Cortex of kidney (tissue), 1 donor: ENCODE measurements at places on chromosomes 13 and 19.

DNA sequence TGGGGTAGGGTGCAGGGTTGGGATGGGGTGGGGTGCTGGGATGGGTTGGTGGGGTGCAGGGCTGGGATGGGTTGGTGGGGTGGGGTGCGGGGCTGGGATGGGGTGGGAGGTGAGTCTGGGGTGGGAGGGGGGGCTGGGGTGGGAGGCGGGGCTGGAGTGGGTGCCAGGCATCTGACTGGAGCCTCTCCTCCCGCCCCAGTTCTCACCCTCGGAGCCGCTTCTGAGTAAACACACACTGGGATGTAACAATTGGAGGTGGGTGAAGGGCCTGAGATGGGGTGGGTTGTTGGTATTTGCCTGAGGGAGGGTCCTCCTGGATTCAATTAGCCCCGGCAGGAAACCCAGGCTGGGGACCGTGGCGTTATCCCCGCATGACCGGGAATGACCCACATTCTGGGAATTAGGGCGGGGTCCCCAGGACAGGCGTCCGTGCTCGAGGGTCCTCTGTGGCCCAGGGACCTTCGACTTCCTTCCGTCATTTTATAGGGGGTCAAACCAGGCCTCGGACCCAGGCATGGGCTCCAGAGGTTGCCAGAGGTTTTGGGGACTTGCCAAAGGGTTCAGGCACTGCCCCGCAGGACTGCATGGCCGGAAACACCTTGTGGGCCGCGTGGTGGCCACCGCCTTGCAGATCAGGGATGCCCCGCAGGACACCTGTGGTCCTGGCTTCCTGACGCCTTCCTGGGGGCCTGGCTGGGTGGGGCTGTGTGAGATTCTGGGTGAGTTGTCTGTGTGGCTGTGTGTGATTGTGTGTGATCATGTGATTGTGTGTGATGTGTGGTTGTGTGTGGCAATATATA, 1.4 kb downstream of the TMPRSS9 start:
- no peak for DNase-seq

GRCh38 chr13:112783135-112783977, 93.5 kb downstream of the ATP11A start:
- DNase-seq = no peak

- no peak for DNase-seq
These were observed 7.5 kb upstream of the ATP8B3 start for GRCh38 chr19:1819341-1820255.

DNA sequence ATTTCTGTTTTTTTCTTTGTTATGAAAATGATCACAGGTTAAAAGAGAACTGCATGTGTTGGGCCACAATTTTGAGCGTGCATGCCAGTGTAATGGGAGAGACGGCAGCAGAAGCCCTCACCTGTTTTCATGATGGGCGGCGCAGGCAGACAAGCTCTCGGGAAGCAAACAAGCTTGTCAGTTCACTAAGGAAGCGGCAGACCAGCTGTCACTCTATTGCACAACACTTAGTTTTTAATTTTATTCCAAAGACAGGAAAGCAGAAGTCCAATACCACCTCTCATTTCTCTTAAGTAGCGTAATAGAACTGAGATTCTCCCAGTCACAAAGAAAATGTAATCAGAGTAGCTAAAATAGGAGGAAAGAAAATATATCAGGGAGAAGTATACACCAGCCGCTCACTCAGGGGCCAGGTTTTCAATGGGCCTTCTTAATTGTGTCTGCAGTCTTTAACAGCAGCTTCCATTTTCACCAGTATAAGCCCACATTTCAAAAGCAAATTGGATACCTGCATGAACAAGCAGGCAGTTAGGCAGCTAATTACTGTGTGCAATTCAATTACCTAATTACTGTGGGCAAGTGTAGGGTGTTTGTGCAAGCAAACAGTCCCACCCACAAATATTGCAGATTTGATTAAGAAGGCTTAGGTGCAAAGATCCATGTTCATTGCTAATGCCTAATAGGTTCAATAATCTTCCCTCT, 711.4 kb downstream of the DIAPH3 start:
- no peak for DNase-seq

DNA sequence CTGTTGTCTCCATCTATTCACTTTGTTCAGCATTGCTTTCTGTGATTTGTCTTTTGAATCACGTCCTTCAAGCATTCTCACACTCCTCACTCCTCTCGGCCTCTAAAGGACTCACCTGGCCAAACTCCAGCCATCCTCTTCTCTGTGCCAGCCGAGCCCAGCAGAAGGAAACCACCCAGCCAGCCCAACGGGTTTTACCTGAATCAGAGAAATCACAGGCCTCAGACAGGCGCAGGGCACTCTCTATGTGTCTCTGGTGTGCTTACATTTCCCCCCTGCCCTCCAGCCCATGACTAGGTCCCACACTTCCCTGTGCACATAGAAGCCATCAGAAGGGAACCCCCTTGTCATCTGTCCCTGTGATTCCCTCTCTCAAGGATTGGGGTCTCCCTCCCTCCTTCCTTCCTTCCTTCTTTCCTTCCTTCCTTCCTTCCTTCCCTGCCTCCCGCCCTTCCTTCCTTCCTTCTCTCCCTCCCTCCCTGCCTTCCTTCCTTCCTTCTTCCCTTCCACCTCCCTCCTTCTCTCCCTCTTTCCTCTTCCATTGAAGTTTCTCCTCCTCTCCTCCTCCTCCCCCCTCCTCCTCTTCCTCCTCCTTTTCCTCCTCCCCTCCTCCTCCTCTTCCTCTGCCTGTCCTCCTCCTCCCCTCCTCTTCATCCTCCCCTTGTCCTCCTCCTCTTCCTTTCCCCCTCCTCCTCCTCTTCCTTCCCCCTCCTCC, 8.8 kb upstream of the ZNF541 start:
- DNase-seq = no peak

GRCh38 chr13:106183410-106184065, 351.9 kb downstream of the EFNB2 start:
- DNase-seq = no peak

DNA sequence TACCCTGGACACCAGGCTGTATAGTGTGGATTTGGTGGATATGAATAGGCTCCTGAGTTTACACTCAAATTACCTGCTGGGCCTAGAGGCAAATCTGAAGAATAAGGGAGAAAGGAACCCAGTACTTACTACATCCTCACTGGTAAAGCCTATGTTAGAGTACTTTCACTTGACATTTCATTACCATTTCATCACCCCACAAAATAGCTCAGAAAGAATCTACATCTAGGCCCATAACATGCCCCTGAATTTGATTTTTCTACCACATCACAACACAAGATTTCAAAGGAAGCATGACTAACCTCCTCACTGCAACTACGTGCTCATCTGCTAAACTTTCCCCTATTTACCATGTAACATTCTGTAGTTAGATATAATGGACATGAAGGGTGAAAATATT, 43.3 kb downstream of the VWA8 start:
- no peak for DNase-seq

DNA sequence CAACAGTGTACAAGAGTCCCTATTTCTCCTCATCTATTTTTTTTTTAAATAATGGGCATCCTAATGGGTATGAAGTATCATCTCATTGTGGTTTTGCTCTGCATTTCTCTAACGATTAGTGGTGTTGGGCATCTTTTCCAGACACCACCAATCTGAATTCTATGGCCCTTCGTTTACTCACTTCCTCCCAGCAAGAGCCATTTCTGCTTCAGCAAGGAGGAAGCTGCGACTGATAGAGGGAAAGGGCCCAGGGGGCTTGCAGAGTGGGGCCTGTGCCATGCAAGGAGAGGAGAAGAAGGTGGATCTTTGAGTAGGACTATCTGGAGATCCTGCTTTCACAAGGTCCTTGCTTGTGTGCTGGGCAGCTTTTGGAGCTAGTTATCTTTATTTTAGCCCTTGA, 58.0 kb downstream of the USPL1 start:
- DNase-seq = no peak

DNA sequence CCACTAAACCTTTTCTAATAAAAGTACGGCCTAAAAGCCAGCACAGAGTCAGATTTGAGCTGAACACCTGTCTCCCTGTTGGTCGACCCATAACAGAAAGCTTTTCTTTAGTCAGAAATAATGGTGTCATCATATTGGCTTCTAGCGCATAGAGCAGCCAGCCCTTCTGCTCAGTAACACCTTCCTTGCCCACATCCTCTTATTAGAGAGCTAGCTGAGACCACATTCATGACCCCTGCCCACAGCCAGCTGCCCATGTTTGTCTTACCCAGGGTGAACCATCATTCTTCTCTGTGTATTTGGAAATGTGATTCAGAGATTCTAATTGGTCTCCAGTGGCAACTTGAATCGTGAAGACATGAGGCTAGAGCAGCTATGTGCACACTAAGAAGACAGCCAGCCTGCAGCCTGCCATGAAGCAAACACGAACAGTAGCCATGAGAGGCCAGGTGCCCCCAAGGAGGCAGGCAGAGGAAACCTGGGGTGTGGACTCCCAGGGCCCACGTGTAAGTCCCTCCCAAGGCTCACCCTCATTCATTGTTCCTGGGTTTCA, 82.3 kb upstream of the PDCD5 start:
- DNase-seq = no peak

GRCh38 chr19:35030257-35031071, at the start of gene SCN1B:
SCN1B (plus strand) TSS chr19:35030470; CDS start chr19:35030821, 351 bp downstream.
- no peak for DNase-seq

GRCh38 chr13:76837801-76838200, 48.4 kb downstream of the KCTD12 start:
- no peak for DNase-seq

- DNase-seq = no peak
These were observed 8.1 kb downstream of the ZNF708 start for GRCh38 chr19:21321134-21321533.

DNA sequence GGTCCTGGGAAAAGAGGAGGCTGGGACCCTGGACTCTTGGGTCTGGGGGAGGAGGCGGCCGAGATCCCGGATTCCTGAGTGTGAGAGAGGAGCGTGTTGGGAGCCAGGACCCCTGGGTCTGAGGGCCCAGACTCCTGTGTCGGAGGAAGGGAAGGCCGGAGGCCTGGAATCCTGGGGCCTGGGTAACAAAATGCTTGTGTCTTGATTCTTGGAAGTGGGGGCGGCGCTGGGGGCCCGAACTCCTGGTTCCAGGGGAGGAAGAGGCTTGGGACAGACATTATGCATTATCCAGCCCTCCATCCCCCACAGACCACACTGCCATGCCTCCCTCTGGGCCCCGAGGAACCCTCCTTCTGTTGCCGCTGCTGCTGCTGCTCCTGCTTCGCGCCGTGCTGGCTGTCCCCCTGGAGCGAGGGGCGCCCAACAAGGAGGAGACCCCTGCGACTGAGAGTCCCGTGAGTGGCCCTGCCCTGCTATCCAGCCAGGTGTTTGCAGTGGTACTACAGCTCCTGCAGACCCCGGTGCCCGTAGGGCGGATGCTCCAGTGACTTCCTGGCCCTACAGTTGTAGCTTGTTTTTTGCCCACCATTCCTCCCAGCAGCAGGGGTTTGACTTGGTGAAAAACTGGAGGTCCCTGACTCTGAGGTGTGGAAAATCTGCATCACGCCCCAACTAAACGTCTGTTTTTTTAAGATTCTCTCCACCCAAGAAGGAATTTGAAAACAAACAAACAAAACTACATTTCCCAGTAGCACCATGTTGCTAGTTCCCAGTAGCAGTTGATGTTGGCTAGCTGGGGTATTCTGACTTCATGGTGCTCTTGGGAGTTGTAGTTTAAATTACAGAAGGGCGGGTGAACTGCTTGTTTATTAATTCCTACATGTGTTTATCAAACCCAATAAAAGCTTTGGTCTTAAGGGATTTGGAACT, 630 bp downstream of the NUCB1 start:
- no peak for DNase-seq

GRCh38 chr19:5079071-5079774, 110.3 kb downstream of the KDM4B start:
- no peak for DNase-seq

DNA sequence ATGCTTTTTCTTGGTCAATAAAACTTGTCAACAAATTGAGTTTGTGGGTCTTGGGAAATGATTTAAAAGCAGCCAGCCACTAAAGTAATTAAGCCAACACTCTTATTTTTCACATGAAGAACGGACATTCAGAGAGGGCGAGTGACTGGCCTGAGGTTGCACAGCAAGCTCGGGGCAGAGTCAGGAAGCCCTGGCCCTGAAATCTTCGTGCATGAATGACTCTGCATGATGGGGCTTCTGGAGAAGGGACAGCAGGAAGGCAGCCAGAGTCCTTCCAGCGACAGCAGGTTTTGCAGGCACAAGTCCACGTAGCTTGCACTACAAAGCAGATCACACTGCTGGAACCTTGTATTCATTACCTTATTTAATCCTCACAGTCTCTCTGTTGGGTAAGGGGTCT, 232.5 kb downstream of the ZNF536 start:
- no peak for DNase-seq

DNA sequence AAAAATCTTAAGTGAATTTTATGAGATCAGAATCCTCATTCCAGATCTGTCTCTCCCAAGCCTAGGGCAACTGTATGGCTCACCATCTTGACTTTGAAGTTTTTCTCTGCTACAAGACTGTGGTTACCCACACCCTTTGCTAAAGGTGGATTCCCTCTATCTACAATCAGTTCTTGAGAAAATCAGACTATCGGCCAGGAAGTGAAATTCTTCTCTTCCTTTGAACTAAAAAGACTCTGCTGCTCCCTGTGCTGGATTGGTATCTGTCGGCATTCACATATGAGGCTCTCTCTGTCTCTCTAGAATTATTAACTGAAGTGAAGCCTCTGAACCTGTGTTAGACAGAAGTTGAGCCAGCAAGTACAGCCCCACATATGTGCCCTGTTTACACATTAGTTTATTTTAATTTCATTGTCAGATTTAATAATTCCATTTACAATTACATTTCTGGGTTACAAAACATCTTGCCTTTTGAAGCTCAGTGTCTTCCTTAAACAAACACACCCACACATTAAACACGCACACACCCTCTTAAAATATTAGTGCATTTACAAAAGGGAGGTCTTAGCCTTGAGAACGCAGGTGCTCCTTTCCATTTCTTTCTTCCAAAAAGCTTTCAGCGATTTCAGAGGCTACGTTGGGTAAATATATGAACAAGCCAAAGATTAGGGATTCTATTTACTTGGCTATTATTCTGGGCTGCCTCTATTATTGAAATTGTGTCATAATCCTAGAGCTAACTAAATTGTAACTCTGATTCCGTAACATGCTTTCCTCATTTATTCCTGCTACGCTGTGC, 145.7 kb downstream of the MIPEP start:
- DNase-seq = no peak

- no peak for DNase-seq
These were observed 13.3 kb upstream of the CACNG6 start for GRCh38 chr19:53977991-53978731.

DNA sequence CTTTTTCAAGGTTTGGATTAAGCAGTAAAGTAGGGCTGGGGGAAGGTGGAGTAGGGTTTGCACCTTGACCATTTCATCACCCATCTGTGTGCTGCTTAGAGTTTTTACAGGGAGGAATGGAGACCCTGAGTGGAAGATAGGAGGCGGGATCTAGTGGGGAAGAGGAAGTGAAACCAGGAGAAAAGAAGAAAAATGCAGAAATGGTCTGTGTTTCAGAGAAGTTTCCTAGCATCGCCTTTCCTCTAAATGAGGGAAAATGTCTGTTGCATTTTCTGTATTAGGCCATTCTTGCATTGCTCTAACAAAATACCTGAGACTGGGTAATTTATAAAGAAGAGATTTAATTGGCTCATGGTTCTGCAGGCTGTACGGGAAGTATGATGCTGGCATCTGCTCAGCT, 64.1 kb downstream of the TPT1 start:
- no peak for DNase-seq
